Kidney capillary endothelial cell (primary cell): ENCODE measurements at places on chromosomes 12 and 14.
A peak's percentile ranks its signal among the peaks of the same experiment; 100 is the strongest.

DNA sequence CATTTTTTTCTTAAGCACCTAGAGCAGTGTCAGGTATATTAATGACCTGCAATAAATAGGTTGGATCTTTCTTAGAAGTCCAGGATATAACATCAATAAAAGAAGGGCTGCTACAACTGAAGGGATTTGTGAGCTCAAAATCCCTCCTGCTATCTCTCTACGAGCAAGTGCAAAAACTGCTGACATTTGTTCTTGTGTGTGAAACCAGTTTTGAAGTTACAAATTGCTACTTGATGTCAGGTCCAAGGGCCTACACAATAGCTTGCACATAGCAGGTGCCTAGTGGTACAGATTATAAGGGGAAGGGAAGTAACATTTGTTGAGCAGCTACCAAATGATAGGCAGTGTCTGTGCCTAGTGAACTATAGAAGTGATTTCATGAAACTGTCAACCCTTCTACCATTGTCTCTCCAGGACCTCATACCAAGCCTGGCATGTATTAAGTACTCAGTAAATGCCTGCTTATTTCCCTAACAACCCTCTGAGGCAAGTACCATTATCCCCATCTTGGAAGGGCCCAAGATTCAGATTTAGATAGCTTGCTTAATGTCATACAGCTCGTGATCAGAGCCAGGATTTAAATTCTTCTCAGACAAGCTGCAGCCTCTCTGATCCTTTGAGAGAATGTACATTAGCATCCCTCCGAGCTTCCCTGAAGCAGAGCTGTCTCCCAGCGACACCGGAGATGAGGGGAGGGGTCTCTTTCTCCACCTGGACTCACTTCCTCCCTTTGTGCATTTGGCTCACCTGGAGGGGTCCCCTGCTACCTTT lies 300.3 kb downstream of the ZFP36L1 start:
- no peak for DNase-seq

GRCh38 chr12:50638482-50638880 lies 125.4 kb upstream of the ATF1 start:
- DNase-seq, result no peak

DNA sequence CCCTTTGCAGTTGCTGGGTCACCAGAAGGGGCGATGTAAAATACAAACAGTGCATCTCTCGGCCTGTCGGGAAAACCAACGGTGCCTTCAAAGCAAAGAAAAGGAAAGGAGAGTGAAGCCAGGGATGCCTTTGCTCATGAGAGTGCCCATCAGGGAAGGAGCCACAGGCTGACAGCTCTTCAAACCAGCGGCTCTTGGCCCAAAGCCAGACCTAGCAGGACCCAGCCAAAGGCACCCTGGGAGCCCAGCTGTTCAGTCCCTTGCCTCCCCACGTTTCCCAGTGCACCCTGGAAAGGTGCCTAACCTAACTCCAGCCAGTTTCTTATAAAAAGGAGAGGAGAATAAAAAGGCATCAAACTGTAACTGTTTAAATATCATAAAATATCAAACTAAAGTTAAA lies 29.2 kb downstream of the PRMT8 start:
- DNase-seq, result no peak

DNA sequence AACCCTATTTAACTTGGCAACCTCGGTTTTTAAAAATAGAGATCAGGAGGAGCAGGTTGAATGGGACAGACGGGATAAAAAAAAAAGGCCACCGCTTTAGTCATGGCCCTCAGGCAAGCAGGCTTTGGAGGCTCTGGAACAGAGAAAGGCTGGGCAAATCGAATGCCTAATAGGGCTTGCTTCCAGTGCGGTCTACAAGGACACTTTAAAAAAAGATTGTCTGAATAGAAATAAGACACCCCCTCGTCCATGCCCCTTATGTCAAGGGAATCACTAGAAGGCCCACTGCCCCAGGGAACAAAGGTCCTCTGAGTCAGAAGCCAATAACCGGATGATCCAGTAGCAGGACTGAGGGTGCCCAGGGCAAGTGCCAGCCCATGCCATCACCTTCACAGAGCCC lies 265.8 kb downstream of the CPNE8 start:
- DNase-seq, result no peak

DNA sequence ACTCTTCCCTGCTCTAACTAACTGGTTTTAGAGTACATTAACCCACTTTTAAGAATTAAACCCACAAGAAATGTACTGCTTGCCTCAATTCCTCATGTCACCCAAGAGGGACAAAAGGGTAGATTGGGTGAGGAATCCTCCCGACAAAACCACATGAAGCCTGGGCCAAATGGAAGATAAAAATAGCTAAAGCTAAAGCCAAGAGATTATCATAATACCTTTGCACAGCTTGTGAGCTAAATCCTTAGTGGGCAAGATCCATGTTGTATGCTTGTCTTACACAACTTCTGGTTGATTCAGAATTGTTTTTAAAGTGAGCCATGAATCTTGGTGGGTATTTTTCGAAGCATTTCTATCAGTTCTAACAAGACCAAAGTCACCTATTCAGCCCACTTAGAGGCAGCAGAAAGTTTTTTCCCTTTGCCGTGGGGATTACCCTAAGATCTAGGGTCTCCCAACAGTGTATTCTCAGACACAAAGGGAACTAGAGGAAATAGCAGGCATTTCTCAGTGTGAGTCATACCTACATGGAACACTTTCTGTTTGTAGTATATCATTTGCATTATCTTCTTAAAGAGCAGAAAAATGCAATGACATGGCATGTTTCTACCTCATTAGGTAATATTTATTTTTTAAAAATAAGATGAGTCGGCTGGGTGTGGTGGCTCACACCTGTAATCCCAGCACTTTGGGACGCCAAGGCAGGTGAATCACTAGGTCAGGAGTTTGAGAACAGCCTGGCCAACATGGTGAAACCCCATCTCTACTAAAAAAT lies 616.6 kb downstream of the KCNH5 start:
- DNase-seq, result peak; percentile 55

- DNase-seq, result no peak
Measured at GRCh38 chr14:102892651-102893050, 29.8 kb upstream of the AMN start.

- DNase-seq, result no peak
Measured at GRCh38 chr14:32977913-32978312, 39.2 kb downstream of the NPAS3 start.

DNA sequence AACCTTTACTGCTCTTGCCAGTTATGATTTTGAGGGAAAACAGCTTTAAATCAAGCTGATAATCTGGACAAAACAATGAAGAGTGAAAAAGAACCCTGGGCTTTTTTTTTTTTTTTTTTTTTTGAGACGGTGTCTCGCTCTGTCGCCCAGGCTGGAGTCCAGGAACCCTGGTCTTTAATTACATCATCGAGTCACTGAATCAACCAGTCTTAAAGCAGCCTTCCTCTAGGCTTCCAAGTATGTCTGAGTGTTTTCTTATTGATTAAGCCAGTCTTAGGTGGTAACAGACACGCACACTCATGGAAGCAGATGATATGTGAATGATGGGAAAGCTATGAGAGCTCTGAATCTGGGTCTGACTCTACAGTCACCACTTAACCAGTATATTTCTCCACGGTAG lies 5.9 kb upstream of the VCPKMT start:
- no peak for DNase-seq

GRCh38 chr12:62613081-62613480 lies 146.5 kb downstream of the MON2 start:
- no peak for DNase-seq

GRCh38 chr14:60106339-60106738 lies 14.6 kb downstream of the PCNX4 start:
- no peak for DNase-seq

GRCh38 chr12:124109760-124110159 lies 136.7 kb downstream of the ZNF664 start:
- DNase-seq, result peak; percentile 9

DNA sequence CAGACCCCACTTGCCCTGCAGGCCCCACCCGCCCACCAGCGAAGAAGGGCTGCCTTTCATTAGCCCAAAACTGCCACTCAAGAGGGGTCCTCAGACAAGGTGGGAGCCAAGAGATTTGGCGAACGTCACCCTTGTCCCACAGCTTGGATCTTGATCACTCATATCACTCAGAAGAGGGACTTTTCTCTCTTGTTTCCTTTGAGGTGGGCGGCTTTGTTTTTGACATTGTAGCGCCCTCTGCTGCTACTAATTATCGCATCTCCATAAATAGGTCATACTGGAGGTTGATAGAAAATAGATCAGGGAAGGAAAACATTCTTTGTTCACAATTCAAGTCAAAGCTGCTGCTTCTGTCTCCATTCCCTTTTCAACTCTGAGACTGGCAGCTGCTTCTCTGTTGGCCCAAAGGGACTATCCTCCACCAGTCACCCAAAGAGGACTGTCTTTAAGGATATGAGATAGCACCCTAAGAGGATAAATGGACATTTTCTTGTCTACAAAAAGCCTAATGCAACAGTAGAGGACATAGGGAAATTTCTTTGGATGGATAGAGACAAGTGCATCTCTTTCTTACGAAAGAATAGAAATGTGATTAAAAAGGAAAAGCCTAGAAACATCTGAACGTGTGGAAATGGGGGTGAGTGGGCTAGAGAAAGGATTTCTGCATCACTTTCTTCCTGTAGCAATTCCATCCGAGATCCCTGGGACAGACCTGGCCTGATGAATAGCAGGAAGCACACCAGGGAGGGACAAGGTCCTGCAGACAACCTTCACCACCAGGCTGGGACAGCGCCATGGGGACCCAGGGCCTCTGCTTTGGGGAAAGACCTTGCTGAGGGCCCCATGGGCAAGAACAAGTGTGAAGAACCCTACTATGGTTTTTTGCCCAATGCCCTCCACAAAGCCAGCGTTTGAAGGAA lies 115.8 kb downstream of the DAD1 start:
- peak; percentile 63 for DNase-seq

DNA sequence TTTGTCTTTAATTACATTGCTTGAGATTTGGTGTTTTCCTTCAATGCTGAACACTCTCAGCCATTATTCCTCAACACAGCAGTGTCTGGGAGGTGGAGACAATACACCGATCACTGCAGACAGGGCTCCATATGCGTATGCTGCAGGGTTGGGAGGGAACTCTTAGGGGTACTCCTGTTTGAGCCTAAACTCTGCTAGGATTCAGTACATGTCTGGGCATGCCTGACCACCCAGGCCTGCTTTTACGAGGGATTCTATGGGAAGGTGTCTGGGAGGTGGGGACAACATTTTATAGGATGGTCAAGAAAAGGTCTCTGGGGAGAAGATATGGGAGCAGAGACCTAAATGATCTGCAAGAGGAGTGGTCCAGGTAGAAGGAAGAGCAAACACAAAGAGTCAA lies 34.3 kb downstream of the DHRS2 start:
- no peak for DNase-seq

DNA sequence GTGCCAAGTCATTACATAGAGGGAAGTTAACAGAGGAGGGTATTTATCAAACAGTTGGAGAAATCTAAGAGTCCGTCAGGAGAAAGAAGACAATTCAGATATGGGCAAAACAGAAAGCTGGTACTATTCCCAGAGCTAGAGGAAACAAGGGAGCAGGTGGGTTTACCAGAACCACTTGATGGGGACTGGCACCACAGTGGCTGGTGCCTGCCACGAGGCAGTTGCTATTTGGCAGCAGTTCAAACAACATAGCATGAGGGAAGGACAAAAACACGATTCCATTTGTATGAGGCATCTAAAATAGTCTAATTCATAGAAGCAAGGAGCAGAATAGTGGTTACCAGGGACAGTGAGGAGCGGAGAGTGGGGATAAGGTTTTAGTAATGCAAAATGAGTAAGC lies 24.6 kb upstream of the KLRD1 start:
- DNase-seq, result no peak

DNA sequence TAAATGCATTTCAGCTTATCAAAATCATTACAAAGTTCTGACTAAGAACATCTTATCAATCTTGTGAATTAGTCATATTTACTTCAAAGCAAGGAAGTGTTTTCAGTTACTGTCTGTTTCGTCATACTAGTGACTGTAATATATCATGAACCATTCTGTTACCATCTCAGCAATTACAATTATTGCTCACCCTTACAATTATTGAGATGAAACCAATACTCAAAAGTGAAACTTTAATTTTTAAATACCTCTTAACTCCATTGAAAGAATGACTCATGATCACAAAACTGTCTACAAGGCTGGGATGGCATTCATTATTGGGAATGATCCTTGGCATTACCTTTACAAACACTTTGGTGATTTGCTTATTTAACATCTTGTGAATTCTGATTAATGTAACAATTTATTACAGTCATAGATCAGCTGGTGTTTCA lies 90.3 kb downstream of the RPS6KA5 start:
- peak; percentile 6 for DNase-seq

GRCh38 chr12:78938341-78939084 lies 73.9 kb downstream of the SYT1 start:
- no peak for DNase-seq

- no peak for DNase-seq
Measured at GRCh38 chr12:26702741-26703140, 130.3 kb downstream of the ITPR2 start.

DNA sequence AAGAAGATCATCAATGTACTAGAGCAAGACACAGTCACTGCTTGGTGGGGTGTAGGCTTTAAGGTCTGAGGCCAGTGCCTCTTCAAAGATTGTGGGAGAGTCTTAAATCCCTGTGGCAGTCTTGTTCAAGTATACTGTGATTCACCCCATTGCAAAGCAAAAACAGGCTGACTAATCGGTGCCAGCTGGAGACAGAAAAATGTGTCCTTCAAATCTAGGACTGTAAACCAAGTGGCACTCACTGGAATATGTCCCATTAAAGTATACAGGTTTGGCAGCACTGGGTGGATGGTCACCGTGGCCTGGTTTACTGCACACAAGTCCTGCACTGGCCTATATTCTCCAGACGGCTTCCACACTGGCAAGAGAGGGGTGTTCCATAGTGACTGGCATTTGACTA lies 1315.3 kb downstream of the TMEM121 start:
- DNase-seq, result no peak

GRCh38 chr14:91128699-91129098 lies 14.8 kb downstream of the DGLUCY start:
- no peak for DNase-seq

DNA sequence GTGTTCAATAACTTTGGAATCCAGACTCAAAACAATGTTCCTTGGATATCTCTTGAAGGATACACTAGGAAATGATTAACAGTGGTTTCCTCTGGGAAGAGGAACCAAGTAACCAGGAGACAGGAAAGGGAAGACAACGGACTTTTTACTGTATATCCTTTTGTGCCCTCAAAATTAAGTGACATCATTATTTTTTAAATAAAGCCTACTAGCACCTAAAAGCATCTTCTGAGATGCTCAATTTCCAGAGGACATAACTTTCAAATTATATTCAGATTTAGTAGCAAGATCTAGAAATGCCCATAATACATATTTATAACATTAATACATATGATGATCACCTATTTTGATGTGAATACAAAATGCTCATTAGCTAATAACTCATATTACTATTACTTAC lies 6.5 kb downstream of the HECTD1 start:
- peak; percentile 48 for DNase-seq

DNA sequence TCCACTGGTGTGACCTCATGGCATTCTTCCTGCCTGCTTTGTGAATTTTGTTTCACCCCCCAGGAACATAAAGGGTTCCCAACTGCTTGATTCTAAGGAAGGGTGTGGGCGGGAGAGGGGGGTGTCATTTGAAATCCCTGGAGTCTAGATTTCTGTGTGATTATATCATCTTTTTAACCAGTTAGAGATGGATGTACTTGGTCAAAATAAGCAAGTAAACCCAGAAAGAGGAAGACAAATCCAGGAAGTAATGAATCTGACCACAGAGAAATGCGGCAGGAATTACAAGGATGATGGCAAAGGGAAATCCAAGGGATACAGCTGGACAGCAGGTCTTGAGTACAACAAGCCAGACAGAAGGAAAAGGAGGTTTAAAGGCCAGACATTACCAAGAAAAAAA lies 38.9 kb downstream of the DMAC2L start:
- DNase-seq, result no peak

- no peak for DNase-seq
Measured at GRCh38 chr14:77104393-77104792, 6.3 kb downstream of the CIPC start.

- DNase-seq, result peak; percentile 64
Measured at GRCh38 chr14:59576332-59577294, at the start of gene CCDC175. Gene CCDC175 (minus strand): TSS chr14:59576812. CDS start chr14:59576775, 37 bp downstream.
